ENCODE measurements at places on chromosomes 3 and 15. TPM values are rescaled to one million over a fixed set of nuclear protein-coding genes. Genes with fewer than 3 reads are reported as not detected.

The SH3GL3 gene
- total RNA-seq, result 24.8 TPM

The KNG1 gene
- 1.4 TPM for total RNA-seq

The KCNAB1 gene
- total RNA-seq, result 0.72 TPM

The PPP4R2 gene
- 72.2 TPM for total RNA-seq

The MITF gene
- 12.8 TPM for total RNA-seq

GRCh38 chr15:82751308-82751707, 41.6 kb upstream of the AP3B2 start:
- no peak for DNase-seq

- peak; percentile 72 for DNase-seq
Measured at GRCh38 chr3:108073764-108074431, 16.9 kb downstream of the CD47 start.

Data from umbilical cord (tissue), 2 donors.